GM23338 (cell line): ENCODE measurements at places on chromosomes 13 and 19.
A peak's percentile ranks its signal among the peaks of the same experiment; 100 is the strongest.

- H3K4me1 ChIP-seq, result no peaks in the 10 kb centered on the region
- H3K27ac ChIP-seq, result no peak overlapping the region
- H3K27me3 ChIP-seq, result no peaks in the 10 kb centered on the region
- H3K4me3 ChIP-seq, result no peak overlapping the region
- DNase-seq, result no peak
- 0 out of 2 replicates have a peak, but pooled peaks cover 6% of the 10 kb centered on the region for H3K36me3 ChIP-seq
Measured at GRCh38 chr13:110546926-110547325, 14.6 kb downstream of the RAB20 start.

DNA sequence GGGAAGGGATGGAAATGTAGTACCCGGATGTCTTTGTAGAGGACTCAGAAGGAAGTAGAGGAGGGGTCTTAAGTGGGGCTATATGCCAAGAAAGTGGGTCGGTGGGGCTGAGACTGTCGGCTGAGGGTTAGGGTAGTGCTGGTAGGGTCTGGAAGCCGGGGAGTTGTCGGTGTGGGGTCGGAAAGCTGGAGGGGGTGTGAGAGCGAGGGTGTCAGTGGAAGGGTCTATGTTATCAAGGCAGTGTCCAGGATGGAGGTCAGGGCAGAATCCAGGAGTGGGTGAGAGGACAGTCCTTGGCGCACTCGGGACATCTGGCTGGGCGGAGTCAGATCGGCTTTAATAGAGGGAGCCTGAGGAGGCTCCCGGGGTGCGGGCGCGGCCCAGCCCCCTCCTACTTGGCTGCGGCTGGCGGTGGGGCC lies 1.7 kb downstream of the HSPB6 start:
- peak; percentile 21 for DNase-seq
- H3K27me3 ChIP-seq, result peaks cover 28% of the 10 kb centered on the region
- peaks cover 4% of the 10 kb centered on the region for H3K4me1 ChIP-seq
- H3K4me3 ChIP-seq, result peak overlapping the region; percentile 94
- H3K36me3 ChIP-seq, result 0 out of 2 replicates have a peak, but pooled peaks cover under 1% of the 10 kb centered on the region

- H3K4me3 ChIP-seq, result no peak overlapping the region
- H3K4me1 ChIP-seq, result peaks cover 30% of the 10 kb centered on the region
- H3K27ac ChIP-seq, result peak overlapping the region; percentile 12; the same call in 1 of the 2 replicates
Measured at GRCh38 chr13:31927219-31927653, 104.3 kb upstream of the FRY start.

DNA sequence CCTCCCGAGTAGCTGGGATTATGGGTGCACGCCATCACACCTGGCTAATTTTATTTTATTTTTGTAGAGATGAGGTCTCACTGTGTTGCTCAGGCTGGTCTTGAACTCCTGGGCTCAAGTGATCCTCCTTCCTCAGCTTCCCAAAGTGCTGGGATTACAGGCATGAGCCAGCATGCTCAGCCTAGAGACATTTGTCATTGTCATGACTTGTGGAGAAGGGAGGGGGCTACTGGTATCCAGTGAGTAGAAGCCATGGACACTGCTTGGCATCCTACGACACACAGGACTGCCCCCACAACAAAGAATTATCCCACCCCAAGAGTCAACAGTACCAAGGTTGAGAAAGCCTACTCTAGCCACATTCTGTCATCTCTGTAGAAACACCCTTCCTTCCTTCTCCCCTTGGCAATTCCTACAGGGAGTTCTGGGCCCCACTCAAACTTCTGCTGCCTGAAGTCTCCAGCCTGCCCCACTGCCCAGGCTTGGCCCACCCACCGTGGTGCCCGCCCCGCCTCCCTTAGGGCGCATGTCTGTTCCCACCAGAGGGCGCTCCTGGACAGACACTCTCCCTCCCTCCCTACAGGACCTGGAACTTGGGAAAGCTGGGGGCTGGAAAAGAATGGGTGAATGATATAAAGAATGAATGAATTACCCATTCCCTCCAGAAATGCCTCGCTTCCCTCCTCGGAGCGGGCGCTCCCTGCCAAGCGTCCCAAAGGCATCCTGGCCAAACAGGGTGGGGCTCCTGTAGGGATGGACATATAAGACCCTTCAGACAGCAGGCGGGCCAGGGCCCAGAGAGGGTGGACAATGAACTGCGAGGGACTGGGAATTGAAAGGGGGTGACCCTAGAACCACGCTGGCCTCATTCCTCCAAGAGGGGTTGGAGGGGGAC lies 5.5 kb upstream of the EMP3 start:
- peaks cover 11% of the 10 kb centered on the region for H3K27me3 ChIP-seq
- peaks cover 14% of the 10 kb centered on the region for H3K4me1 ChIP-seq
- H3K27ac ChIP-seq, result peak overlapping the region; percentile 89
- H3K4me3 ChIP-seq, result peak overlapping the region; percentile 65

- H3K36me3 ChIP-seq, result no peaks in the 10 kb centered on the region
- H3K27ac ChIP-seq, result no peak overlapping the region
- no peak overlapping the region for H3K4me3 ChIP-seq
Measured at GRCh38 chr13:114026481-114026880, 52.6 kb upstream of the C13orf46 start.
